Activated CD4-positive, CD25-positive, alpha-beta regulatory T cell treated with anti-CD3 and anti-CD28 coated beads, Interleukin-2, amount 50 U/mL, for 24 hours (primary cell): ENCODE measurements at places on chromosomes 7 and 10.
A peak's percentile ranks its signal among the peaks of the same experiment; 100 is the strongest.

GRCh38 chr10:121865554-121865953, 62.3 kb downstream of the ATE1 start:
- ATAC-seq, result no peak

- no peak for ATAC-seq
These were observed 1.2 kb downstream of the DLG5 start for GRCh38 chr10:77925410-77925794.

- ATAC-seq, result no peak
These were observed 26.5 kb downstream of the ASNS start for GRCh38 chr7:97845622-97846203.

DNA sequence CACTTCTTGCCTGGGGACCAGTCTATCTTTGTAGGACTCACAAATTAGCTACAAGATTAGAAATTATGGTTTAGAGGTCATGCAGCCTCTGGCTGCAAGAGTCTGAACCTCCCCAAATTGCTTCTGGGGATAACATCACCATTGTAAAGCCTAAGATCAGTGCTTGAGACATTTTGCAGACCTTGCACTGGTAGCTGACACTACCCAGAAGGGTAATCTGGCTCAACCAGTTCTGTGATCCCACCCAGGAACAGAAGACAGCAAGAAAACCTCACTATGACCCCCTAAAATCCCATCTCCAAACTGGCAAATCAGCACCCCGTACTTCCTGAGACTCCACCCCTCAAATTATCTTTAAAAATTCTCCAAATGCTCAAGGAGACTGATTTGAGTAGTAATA, 58.2 kb upstream of the CDK13 start:
- ATAC-seq, result no peak

- ATAC-seq, result no peak
These were observed 22.5 kb downstream of the ADCY1 start for GRCh38 chr7:45596665-45597095.

DNA sequence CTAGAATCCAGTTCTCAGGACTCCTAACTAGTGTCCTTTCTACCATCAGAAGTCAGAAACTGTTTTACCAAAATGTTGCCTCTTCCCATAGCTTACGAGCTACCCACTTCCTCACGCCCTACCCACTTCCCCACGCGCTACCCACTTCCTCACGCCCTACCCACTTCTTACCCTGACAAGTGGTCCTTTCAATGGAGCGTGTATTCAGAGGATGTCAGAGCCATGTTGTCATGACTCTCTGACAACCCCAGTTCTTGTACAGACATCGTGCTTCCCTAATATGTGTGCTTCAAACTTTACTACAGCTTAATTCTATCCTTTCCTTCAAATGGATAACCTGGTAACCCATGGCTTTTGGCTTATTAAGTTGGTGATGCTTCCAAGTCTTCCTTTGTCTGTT, 84.8 kb upstream of the PHF14 start:
- no peak for ATAC-seq

- ATAC-seq, result peak; percentile 74
These were observed 46.4 kb upstream of the NXPH1 start for GRCh38 chr7:8386926-8387550.

- ATAC-seq, result no peak
These were observed 20.0 kb upstream of the GPR146 start for GRCh38 chr7:1024331-1024841.

GRCh38 chr7:101232141-101232850, 5.3 kb downstream of the CLDN15 start:
- no peak for ATAC-seq

GRCh38 chr7:80485721-80486120, 26.1 kb downstream of the GNAT3 start:
- no peak for ATAC-seq

GRCh38 chr10:5018134-5018533, 14.5 kb upstream of the AKR1C2 start:
- ATAC-seq, result no peak

DNA sequence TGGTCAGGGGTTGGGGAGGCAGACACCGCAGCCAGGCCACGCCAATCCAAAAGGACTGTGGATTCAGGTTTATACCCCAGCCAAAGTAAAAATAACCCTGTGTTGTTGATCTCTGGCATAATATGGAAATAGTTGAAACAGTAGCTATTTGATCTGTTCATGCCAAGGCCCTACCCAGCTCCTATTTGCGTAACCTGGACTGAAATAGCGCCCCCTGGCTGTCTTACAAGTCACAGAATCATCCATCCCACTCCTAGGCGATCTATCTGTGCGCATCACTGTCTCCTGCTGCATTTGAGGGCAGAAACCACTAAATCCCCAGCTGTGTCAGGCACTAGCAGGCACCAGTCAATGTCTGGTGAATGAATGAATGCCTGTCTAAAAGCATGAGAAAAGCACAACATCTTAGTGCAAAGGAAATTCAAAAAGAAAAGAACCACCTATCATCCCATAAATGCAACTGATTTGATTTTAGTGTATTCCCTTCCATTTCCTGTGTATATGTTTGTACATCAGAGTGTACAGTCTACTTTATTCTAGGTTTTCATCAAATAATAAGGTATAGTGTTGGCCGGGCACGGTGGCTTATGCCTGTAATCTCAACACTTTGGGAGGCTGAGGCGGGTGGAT, 160.0 kb downstream of the SLIT1 start:
- ATAC-seq, result no peak

DNA sequence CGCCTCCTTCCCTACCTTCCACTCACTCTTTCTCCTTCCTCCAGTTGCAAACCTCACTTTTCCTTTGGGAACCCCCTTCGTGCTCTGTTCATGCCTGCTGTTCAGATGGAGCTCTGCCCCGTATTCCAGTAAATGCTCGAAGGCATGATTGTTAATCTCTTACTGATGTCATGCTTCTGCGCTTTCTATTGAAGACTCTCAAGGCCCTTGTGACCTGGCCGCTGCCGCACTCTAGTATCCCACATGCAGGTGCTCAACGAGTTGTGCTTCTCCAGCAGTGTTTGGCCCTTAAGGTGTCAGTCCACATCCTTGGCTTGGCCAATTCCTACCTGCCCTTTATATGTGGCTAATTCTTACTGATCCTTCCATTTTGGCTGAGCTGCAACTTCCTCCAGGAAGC, 158.6 kb downstream of the ADAM12 start:
- ATAC-seq, result no peak
